ENCODE measurements at places on chromosomes 7 and 10.

DNA sequence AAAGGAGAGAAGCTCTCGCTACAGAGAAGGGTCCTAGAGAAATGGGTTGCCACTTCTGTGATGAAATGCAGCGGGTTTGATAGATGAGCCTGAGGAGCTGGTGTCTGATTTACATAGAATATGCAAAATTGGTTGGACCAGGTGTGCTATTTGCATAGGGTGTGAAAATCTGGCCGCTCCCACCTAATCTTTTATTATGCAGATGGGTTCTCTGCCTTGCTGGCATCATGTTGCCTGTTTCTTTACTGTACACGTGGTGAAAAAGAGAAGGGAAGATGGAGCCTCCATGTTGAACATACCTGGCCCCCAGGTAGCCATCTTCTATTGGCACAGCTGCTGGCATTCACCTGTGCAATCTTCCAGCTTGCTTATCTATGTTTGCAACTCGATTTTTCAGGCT is 212.2 kb downstream of the ANKRD7 start:
- no peak for DNase-seq

GRCh38 chr10:51643734-51644133 is 55.7 kb downstream of the CSTF2T start:
- DNase-seq = no peak

GRCh38 chr7:81534446-81534845 is 235.4 kb downstream of the HGF start:
- no peak for DNase-seq

DNA sequence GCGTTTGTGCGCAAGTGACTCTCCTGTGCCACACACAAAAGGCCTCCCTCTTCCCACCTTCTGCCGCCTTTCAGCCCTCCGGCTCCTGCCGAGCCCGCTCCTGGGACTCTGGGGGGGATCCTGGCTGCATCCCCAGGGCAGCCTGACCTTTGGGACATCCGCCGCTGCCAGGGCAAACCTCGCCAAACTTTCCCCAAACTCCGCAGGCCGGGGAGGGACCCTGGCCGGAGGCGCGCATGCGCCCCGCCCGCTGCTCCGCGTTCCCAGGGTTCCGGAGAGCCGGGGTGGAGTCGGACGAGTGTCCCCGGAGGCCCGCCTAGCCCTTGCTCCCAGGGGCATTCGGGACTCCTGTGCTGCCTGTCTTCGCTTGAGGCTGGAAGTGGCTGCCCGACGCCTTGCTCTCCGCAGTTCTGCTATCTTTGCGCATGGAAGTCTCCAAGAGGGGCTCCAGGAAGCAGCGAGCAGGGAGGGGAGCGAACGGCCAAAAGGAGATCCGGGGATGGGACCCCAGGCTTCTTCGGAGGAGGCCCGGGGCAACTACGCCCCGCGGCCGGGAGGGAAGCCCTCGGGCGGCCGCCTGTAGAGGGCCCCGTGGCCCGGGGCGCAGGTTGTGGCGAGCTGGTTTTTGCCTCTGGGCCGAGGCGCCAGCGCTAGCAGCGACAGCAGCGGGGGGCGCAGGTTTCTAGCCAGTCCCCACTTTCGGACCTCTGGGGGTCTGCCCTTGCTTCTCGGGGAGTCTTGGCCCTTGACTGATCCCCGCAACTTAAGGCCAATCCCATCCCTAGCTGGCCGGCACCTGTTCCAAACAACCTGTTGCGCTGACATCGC is 7.0 kb downstream of the PTF1A start:
- DNase-seq = no peak

DNA sequence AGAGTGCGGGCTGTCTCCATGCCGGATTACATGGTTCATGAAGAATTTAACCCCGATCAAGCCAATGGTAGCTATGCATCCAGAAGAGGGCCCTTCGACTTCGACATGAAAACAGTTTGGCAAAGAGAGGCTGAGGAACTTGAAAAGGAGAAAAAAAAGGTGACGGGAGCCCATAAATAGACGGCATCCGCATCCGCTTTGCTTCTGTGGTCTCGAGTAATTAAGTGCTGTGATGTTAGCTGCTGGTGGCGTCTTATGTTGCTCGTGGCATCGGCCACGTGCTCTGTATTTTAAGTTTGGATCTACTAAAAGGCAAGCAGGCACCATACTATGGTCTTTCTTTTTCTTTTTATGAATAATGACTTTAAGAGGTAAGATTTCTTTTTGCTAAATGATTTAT is 11.1 kb downstream of the C7orf57 start:
- no peak for DNase-seq

DNA sequence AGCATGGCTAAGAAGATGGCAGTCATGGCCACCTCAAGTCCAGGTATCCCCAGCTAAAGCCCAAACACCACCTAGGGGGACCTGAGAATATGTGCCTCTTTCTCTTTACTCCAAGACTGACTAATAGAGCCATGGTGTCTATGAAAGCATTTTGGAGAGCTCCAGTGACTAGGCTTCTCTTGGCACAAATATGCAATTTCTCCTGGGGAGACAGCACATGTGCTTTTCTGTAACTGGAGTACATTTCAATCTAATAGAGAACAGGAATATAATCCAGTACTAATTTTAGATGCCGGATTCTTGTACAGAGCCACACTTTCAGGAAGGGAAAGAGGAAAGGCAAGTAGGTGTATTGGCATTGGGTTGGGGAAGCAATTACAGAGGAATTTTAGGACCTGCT is 260.1 kb downstream of the BMPER start:
- DNase-seq = no peak

- DNase-seq = no peak
Measured at GRCh38 chr7:158056761-158057160, 530.9 kb downstream of the PTPRN2 start.

- no peak for DNase-seq
Measured at GRCh38 chr7:143258831-143259230, 4.4 kb upstream of the GSTK1 start.

GRCh38 chr10:67331121-67331910 is 364.7 kb downstream of the CTNNA3 start:
- no peak for DNase-seq

DNA sequence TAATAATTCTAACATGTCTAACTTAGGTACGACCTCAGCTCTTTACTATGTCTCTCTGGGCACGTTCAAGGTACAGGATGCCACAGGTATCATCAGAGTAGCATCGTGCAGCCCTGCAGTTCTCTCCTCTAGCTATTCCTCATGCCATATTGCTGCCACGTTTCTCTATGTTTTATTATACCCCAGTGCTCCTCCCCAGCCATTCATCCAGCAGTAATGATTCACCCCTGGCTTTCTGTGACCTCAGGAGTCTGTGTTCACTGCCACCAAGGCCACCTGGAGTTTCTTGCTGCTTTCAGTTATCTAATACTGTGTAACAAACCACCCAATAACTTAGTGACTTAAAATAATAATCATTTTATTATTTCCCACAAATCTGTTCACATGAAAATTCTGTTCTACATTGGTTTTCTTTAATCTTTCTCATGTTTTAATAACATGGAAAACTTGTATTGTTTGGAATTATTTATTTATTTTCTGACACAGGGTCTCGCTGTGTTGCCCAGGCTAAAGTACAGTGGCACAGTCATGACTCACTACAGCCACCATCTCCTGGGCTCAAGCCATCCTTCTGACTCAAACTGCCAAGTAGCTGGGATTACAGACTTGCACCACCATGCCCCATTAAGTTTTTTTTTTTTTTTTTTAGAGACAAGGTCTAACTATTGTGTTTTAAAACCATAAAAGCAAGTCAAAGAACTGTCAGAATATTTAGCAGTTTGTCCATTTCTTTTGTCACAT is 21.8 kb downstream of the REEP3 start:
- DNase-seq = no peak

DNA sequence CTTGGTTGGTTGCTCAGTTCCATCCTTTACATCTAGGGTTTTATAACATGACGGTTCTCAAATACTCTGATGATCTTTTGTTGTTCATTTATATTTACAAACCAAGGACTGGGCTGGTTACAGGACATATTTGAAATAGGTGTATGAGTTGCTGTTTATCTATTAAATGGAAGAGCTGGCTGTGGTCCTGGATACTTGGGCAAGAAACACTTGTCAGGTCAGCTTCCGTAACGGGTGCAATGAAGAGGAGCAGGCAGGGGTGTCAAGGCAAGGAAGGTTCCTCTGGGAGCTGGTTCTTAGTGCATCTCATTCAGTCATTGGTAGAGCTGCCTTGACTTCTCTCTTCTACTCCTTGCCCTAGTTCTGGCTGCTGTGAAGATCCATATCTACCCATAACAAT is 4.8 kb upstream of the TMEM26 start:
- DNase-seq = no peak

- no peak for DNase-seq
Measured at GRCh38 chr10:132135053-132135872, 51.5 kb upstream of the DPYSL4 start.

DNA sequence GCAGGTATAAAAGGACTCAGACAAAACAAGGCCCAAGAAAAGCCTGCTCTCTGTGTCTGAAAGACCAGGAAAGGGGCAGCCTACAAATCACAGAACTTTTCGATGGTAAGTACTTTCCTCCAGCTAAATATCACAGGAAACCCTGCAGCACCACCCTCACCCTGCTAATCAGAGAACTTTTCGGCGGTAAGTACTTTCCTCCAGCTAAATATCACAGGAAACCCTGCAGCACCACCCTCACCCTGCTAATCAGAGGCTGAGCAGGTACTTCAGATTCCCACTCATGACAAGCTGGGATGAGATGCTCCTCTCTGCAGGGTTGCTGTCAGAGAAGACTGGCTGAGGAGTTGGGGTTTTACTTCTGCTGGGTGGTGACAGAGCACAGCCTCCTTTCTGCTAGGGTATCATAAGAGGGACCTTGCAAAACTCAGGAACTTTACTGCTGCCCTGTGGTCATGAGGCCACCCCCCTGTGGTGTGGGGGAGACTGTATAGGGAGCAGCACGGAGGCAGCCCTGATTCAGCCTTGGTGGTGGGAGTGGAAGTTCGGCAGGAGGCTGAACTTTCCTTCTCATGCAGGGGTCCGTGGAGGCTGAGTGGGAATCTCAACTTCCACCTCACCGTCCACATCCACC is 7.2 kb downstream of the WDR37 start:
- DNase-seq = no peak

- no peak for DNase-seq
Measured at GRCh38 chr10:25210265-25210664, 35.5 kb downstream of the GPR158 start.

Data from stimulated activated CD8-positive, alpha-beta memory T cell treated with anti-CD3 and anti-CD28 coated beads, Interleukin-4, amount 100 ng/mL, for 4 hours (primary cell).